ENCODE measurements at places on chromosomes 6 and 20.

DNA sequence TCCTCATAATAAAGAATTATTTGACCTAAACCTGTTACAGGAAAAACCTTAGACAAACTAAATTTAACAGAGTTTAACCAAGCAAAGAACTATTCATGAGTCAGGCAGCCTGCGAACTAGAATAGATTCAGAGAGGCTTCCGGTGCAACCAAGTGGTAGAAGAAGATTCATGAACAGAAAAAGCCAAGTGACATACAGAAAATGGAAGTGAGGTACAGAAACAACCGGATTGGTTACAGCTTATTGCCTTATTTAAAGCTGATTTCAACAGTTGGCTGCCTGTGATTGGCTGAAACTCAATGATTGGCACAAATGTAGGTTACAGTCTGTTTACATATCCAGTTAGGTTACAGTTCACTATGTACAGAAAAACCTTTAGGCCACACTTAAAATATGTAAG is 10.1 kb downstream of the PPP1R3G start:
- no peak for DNase-seq

GRCh38 chr20:44384423-44385027 is 29.0 kb downstream of the HNF4A start:
- DNase-seq = peak; percentile 24

DNA sequence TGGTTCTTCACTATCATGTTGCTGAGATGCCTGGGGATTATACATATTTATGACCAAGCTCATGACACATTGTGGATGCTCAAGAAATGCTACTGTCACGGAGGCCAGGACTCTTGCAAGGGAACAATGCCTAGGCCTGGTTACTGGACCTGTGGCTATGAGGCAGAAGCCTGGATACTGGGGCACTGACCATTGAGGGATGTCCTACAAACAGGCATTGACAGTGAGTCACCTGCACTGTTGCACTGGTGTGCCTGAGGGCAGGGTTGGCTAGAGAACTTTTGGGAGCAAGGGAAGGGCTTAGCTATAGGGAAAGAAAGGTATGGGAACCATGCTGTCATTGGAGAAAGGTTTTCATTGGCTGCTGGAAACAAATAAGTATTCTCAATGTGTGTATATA is 313.1 kb upstream of the SUPT3H start:
- DNase-seq = no peak

DNA sequence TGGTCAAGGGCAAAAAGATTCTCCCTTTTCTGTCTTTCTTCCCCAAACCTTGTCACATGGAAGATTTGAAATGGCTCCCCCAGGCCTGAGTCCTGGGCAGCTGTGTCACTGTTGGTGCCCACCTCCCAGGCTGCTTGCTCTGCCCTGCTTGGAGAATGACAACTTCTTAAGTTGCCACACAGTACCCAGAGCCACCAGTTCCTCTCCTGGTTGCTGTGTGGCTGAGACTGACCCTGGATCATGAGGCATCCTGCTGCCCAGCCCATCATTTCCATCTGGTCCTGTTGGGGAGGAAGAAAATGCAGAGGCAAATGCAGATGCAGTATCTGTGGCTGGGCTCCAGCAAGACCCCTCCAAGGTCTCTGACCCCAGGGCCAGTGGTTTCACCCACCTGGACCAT is 113.7 kb downstream of the PHACTR3 start:
- DNase-seq = no peak

- no peak for DNase-seq
Measured at GRCh38 chr6:47405273-47405672, 72.3 kb upstream of the CD2AP start.

DNA sequence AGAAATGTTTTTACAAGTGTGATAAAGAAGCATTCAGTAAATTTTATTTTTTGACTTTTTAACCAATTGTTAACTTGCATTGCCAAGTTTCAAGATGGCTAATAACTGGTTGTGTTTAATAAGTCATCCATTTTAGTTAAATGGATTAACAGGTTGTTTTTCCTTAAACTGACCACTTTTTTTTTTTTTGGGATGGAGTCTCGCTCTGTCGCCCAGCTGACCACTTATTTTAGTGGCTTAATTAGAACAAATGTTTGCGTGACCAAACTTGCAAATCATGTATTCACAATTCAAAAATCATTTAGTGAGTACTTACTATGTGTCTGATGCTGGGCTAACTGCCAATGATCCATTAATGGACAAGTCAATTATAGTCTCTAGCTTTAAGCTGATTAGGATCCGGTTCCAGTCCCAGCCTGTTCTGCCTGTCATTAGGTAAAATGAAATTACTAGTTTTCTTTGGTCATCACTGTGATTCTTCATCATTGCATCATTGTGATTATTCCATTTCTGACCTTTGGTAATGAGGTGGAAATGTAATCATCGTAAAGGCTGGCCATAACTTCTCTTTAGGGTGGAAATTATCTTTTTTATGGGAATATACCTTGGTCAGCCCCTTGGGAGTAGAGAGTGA is 729.2 kb upstream of the MARCKS start:
- no peak for DNase-seq

GRCh38 chr6:152399399-152399798 is 237.8 kb downstream of the SYNE1 start:
- DNase-seq = no peak

DNA sequence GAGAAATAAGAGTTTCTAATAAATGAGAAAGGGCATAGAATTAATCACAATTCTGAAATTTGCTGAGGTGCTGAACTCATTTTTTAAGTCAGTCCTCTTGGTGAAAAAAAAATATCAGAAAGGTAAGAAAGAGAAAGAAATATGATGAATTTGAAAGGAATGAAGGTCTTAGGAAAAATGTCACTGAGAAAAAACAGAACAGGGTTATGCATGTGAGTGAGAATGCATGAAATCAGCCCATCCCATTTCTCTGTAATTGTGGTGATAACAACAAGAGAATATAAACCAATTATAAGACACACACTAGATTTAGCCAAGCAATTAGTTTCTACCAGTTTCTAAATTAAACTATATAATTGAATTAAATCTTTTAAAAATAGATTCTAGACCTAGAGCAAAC is 138.9 kb downstream of the TBX18 start:
- no peak for DNase-seq

GRCh38 chr6:11015102-11015501 is 29.0 kb downstream of the ELOVL2 start:
- no peak for DNase-seq

DNA sequence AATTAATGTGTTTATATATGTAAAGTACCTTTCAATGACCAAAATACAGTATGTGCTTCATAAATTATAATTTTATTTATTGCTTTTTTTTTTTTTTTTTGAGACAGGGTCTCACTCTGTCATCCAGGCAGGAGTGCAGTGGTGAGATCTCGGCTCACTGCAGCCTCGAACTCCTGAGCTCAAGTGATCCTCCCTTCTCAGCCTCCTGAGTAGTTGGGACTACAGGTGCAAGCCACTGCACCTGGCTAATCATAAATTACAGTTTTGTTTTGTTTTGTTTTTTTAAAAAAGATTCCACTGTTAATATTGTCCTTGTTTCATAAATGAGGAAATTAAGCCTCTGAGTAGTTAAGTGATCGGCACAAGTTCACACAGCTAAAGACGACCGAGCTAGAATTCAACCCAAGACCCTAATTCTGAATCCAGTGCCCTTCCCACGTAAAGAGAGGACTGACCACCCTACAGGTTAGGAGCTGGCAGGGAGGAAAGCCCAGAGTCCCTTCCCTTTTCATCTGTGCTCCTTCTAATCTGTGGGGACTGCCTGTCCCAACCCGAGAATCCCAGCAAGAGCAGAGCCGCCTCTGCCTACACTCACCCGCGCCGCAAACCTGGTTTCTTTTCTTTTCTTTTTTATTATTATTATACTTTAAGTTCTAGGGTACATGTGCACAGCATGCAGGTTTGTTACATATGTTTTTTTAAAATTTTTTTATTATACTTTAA is 8.5 kb upstream of the GDF5 start:
- no peak for DNase-seq

- no peak for DNase-seq
Measured at GRCh38 chr6:124028117-124028516, 224.5 kb downstream of the NKAIN2 start.

DNA sequence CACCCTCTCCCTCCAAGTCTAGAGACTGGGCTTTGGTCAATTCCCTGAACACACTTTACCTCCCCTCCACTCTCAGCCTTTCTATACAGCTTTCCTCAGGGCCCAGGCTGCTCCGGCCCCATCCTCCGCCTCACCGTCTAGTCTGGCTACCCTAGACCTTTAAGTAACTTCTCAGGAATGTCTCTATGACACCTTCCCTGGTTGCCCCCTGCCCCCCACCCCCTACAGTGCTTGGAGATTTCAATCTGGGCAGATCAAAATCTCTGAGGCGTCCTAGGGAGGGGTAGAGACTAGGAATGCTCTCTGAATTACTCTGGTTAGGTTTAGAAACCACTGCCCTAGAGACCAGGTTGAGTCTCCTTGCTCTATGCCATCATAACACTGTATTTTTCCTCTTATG is 6.1 kb downstream of the UBE2J1 start:
- no peak for DNase-seq

- DNase-seq = peak; percentile 43
Measured at GRCh38 chr20:50467718-50468356, 42.3 kb upstream of the PTPN1 start.

DNA sequence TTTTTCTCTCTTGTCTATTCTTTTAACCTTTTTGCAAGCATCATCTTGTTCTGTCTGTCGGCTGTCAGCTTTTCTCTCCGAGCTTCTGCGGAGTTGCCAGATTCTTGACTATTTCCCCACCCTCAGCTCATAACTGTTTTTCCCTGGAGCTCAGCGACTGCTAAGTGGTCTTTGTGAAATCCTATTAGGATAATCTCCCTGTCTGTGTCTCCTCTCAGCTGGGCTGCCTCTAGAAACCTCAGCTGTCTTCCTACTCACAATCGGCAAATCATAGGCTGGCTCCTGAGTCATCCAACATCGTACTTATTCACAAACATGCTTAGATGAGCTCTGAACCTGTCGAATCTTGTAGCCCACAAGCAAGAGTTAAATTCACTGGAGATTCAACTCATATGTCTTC is 332.3 kb downstream of the PTPRT start:
- DNase-seq = no peak

DNA sequence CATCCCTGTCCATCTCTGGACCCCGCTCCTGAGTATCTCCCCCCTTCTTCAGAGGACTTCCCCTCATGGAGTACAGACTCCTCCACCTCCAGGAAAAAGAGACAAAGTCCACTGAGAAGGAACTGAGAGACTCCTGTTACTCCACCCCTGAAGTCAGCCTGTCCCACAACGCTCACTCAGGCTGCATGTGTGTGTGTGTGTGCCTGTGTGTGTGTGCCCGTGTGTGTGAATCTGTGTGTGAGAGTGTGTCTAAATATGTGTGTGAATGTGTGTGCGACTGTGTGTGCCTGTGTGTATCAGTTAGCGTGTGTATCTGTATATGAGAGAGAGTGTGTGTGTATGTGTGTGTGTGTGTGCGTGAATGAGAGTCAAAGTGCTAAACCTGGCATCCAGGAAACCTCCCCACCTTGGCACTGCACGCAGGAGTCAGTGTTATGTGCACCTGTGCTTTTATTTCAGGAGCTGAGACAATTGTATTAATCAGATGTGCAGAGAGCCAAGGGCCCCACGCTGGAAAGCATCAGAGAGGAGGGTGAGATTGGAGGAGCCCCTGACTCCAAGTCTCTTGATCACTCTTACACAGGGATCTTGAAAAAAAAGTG is 39.0 kb downstream of the HLA-A start:
- no peak for DNase-seq

GRCh38 chr6:431986-432385 is 40.4 kb downstream of the IRF4 start:
- no peak for DNase-seq

DNA sequence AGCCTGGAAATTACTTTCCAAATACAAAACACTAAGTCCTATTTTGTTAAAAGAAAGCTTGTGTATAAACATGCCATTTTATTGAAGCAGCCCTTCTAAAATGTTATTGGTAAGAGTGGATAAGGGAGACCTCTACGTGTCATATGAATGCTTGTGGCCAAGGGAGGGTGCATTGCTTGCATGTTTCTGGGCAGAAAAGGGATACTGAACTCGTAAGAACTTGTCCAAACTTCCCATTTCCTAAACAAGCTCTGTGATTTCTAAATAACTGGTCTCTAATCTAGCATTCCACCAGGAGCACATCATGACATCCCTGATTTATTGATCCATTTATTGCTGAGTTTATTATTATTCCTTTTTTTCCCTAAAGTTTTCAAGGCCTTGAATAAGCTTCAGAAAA is 474.1 kb downstream of the CD109 start:
- DNase-seq = no peak

DNA sequence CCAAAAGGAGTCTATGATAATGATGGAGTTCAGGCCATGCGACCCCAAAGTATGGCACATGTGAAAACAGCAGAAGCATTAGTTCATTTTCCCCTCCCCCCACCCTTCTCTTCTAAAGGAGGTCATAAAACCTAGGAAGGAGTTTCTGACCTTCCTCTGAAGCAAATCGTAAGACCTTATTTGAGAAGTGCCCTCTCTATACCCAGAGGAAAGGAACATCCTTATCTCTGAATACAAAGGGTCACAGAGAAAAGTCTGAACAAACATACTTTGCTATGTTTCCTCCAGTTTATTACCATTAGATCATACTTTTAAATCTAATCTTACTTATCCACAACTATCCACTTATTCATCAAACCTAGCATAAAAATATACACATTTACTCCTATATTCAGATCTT is 48.6 kb downstream of the SLX4IP start:
- DNase-seq = no peak

GRCh38 chr6:150078788-150079187 is 9.9 kb upstream of the ULBP3 start:
- no peak for DNase-seq

GRCh38 chr20:58056021-58056591 is 172.3 kb downstream of the ANKRD60 start:
- no peak for DNase-seq

GRCh38 chr20:32316667-32317066 is 39.2 kb downstream of the KIF3B start:
- DNase-seq = no peak
